Activated naive CD4-positive, alpha-beta T cell (primary cell): ENCODE measurements at places on chromosomes 6 and 20.

- DNase-seq, result no peak
Measured at GRCh38 chr20:59295531-59295930, 4.9 kb upstream of the EDN3 start.

DNA sequence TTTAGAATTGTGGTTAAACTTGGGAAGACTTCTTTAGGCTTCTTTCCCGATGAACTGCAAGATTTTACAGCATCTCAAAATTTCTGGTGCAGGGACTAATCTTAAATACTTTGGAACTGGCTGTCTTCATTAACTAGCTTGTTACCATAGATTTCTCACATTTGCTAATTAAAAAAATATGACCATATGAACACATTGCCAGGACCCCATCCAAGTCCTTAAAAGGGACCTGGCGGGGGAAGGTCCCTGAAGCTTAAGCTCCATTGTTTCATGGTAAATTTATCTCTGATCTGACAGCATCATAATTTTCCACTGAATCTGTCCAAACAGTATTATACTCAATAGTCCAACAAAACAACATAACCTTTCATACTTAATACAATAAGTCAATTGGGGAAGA lies 517.8 kb upstream of the FLRT3 start:
- DNase-seq, result no peak

DNA sequence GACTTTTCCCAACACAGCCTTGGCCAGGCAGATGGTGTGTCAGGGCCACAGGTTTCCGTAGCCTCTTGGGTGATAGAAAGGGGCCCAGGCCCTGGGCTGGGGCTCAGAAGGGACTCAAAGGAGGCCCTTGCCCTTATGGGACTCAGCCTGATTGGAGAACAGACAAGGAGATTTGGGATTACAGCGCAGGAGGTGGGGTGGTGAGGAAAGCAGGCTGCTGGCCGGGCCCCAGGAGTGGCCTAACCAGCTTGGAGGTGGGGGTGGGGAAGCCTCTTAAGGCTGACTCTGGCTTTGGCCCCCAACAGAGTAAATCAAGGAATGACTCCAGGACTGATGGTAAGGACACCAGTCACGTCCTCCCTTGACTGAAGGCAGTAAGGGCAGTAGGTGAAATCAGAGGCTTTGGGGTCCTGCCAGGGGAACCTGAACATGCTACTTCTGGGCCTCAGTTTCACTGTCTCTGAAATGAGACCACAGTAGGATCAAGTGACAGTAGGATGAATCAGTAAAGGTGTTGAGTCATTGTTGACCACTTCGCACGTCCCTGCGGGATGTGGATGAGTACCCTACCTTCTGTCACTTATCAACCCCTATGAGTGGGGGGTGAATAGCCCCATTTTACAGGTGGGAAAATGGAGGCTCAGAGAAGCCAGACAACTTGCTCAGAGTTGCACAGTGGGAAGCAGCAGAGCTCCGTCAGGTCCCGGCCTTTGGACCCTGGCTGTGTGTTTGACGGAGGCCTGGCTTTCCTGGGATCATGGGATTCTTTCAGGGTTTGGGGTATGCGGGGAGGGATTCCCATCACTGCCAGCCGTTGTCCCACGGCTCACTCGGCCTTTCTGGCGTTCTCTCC lies 4.5 kb downstream of the SNAI1 start:
- no peak for DNase-seq

GRCh38 chr20:49248879-49249665 lies 28.8 kb downstream of the ZNFX1 start:
- no peak for DNase-seq

- no peak for DNase-seq
Measured at GRCh38 chr6:170476360-170476759, 76.7 kb downstream of the PSMB1 start.

GRCh38 chr6:149246691-149247384 lies 70.7 kb upstream of the TAB2 start:
- DNase-seq, result no peak

- no peak for DNase-seq
Measured at GRCh38 chr6:166485651-166486535, 100.6 kb downstream of the RAMACL start.

GRCh38 chr6:64685401-64685800 lies 1021.6 kb downstream of the EYS start:
- no peak for DNase-seq

GRCh38 chr6:167148021-167148420 lies 9.8 kb downstream of the GPR31 start:
- DNase-seq, result no peak

DNA sequence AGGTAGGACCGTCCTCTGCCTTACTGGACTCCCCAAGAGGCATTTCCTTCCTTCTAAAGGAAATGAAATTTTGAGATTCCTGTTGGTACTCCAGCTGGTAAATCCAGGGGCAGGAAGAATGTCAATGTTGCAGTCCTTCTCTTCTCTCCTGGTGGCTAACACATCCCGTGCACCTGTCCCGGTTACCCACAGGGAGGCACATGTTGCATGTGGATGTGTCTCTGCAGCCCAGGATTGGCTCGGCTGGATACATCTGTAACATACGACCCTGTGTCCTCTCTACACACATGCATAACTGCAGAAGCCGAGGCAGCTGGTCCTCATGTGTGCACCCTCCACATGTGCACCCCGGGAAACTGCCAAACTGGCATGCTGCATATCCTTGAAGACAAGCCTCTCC lies 1.3 kb upstream of the LRFN2 start:
- DNase-seq, result no peak

DNA sequence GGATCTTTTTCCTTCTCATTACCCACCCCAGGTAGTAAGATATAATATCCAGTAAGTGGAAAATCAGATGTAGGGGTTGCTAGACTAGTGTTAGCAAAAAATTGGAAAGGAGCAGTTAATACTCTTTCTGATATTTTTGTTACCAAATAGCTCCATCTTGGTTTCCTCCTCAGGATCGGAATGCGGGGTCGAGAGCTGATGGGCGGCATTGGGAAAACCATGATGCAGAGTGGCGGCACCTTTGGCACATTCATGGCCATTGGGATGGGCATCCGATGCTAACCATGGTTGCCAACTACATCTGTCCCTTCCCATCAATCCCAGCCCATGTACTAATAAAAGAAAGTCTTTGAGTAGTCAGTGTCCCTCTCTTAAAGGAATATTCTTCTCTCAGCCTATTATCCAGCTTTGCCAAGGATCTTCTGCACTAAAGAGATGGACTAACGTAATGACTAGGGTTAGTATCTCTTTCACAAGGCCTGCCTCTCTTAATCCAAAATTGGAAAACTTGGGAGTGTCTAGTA lies 1.5 kb downstream of the ROMO1 start:
- DNase-seq, result no peak

DNA sequence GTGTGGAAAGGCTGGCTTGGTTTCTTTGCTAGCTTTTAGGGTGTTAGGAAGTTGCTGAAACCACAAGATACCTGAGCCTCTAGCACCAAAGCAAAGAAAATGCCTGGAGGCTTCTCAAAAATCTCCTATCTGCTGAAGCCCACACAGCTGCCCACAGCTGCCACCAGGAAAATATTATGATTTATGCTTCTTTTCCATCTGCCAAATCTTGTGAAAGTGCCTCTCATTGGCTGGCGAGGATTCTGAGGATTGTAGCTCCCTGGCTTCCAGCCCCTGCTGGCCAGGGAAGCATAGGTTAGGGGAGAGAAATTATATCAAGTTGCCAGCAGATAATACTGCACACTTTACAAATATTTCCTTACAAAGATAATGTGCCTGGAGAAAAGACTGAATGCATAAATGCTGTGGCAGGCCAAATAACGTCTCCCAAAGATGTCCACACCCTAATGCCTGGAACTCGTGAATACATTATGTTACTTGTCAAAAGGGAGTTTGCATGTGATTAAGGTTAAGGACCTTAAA lies 98.4 kb downstream of the MRPL14 start:
- no peak for DNase-seq

DNA sequence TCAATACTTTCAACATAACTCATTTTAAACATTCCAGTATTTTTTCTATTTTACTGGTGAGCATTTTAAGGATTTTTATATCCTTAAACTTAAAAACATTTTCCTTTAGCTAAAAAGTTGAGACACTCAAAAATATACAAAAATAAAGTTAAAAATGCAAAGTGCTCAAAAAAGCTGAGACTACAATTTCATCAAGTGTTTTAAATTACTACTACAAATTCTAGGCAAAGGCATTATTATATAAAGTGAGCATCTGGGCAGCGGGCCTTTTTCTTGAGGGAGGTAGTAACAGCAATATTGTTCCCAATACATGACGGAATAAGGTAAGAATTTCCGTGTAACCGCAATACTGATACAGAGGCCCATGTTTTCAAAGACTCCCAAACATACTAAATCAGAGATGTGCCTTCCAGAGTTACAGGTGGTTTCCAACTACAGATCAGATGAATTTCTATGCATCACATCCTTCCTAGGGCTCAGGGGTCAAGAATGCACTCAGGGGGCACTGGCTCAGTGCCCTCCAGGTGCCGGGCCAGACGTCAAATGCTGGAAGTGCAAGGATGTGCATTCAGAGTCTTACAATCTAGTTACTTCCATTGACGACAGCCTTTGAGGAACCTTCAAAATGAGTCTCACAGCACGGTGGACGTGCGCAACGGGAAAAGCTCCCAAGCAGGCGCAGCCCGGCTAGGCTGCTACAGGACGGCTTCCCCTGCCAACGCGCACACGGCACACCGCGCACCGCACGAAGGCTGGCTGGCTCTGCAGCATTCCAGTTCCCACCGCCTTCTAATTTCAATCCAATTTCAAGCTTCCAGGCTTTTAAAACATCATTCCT lies 1.7 kb downstream of the PHF10 start:
- DNase-seq, result peak; percentile 19

- no peak for DNase-seq
Measured at GRCh38 chr6:89449193-89449592, 16.2 kb downstream of the ANKRD6 start.

DNA sequence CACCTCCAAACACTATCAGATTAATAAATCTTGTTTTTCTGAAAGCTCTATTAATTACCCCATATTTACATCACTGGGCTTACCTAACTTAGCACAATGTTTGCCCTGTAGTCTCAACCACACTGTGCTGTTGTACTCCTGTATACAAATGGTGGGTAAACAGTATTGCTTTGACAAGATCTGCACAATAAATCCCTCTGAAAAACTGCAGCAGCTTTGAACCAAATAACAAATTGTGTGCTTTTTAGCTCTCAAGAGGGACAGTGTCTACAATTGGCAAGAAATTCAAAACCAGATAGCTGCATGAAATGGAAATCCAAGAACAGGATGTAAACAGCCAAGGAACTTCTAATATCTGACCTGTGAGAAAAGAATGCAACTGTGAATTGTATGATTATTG lies 10.4 kb downstream of the KIF6 start:
- no peak for DNase-seq

DNA sequence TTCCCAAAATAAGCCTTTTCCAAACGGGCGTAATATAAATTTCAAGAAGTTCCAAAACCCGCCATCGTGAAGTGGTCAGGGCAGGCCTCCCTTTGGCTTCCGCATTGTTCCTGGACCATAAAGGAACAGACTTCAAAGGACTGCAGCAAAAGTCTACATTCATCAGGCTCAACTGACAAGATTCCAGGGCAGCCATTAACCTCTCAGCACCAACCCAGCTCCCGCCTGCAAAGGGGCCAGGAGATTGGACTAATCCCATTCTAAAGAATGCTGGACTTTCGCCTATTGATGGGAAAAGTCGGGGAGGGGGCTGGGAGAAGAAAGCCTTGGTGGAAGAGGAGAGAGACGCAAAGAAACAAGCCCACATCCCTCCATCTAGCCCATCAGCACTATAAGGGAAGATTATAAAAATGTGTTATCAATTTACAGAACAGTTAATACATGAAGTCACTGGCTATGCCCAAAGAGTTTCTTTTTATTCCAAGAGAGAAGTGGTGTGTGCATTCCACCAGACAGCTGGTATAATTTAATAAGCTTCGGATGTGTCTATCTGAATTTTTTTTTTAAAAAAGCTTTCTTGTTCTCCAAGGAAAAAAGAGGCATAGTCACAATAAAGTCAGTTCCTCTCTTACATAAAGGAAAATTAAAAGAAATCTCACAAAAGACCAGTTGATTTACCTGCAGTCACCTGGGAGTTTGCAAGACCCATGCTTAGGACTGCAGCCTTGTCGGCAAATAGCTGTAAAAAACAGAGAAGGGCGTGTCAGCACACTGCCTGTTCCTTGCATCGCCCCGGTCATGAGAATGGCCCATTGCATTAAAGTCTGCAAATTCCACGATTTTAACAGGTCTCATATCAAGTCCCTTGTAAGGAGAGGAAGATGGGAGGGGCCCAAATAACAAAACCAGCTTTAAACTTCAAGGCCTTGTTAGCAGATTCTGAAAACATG lies 17.8 kb downstream of the JAG1 start:
- no peak for DNase-seq

- no peak for DNase-seq
Measured at GRCh38 chr6:135985471-135985870, 134.0 kb downstream of the PDE7B start.

- DNase-seq, result no peak
Measured at GRCh38 chr6:169046021-169046420, 207.6 kb downstream of the THBS2 start.

GRCh38 chr6:5786969-5787720 lies 219.6 kb downstream of the NRN1 start:
- DNase-seq, result no peak

GRCh38 chr6:159017757-159018559 lies 18.0 kb upstream of the RSPH3 start:
- DNase-seq, result no peak

- no peak for DNase-seq
Measured at GRCh38 chr6:151075527-151075926, 164.2 kb upstream of the AKAP12 start.

DNA sequence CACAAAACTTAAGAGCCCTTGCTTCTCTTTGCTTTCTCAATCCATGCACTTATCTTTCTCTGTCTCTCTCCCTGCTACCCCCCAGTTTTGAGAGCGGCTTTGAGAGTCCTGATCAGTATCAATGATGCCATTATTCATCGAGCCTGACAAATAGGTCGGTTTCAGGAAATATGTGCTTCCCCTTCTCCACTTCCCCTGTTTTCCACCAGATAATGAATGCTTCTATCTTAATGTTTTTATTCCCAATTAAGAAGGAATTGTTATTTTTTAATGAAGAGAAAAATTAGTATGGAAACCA lies 117.7 kb downstream of the KIF13A start:
- no peak for DNase-seq

DNA sequence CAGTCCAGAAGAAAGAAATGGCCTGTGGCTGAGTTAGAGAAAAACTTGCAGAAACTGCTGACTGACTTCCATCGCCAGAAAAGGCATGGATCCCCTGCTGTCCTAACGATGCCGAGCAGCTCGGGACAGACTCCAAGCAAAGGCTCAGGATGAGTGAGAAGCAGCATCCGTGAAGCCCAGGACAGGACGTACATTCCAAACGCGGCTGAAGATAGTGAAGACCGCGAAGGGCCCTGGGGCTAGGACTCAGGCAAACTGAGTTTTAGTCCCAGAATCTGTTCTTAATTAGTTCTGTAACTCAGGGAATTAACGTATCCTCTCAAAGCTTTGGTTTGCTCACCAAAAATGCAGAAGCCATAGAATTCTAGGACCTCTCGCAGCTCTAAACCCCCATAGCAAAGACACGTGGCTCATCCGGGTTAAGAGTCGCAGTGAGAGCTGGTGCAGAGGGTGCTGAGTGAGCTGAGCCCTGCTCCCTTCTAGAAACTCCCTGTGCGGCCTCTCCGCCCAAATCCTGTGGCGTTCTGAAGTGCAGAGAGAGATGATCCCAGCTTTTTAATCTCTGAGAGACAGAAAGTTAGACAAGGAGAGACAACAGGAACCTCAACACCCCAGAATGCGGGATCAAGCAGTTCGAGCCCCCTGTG lies 132.9 kb upstream of the THBS2 start:
- no peak for DNase-seq
